NCI-H1048 (cell line): ENCODE measurements at places on chromosomes 16 and 17.

DNA sequence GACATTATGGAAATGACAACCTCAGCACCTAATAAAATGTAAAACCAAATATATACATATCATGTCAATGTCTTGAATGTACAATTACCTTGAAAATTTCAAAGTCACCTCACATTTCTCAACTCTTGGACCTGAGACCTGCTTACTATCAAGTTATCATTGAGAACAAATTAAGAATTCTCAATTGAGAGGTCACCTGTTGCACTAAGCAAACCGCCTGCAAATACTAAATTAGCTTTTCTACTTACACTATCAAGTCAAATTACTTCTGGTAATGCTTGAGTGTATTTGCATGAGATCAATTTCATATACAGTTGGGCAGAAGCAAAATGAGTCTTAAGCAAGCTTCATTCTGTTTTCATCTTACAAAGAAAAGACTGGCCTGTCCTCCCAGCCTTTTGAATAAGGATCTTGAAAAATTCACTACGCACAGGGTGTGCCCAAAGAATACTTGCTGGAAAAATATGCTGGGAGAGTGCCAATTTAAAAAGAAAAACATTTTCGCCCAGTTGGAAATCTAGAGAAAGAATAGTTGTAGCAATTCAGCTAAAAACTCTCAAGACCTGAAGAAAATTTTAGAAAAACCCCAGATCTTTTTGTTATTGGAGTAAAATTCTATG lies 35.7 kb downstream of the KANSL1 start:
- DNase-seq = no peak

- no peak for DNase-seq
Observed at GRCh38 chr17:76027159-76027839, at the start of gene EVPL. Gene EVPL, minus strand, starts transcription at chr17:76027306. Its CDS starts 108 bp downstream, at chr17:76027198.

- DNase-seq = no peak
Observed at GRCh38 chr17:27461192-27461859, 5.1 kb downstream of the KSR1 start.

- no peak for DNase-seq
Observed at GRCh38 chr16:12320298-12320706, 343.8 kb downstream of the SNX29 start.

- DNase-seq = no peak
Observed at GRCh38 chr16:52308051-52308450, 238.9 kb downstream of the TOX3 start.

DNA sequence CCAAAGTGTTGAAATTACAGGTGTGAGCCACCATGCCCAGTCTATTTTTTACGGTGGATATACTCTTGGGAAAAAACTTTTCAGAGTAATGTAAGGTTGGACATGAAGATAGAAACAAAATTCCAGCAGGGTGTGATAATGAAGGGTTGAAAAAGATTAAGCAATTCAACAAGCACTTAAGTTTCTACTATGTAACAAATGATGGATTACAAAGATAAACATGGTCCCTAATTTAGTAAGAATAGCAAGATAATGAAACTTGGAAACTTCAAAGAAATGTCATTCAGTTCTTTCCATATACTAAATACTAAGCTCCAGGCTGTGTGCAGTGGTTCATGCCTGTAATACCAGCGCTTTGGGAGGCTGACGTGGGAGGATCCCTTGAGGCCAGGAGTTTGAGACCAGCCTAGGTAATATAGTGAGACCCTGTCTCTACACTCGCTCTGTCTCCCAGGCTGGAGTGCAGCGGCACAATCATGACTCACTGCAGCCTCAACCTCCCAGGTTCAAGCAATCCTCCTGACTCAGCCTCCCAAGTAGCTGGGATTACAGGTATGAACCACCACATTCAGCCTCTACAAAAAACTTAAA lies 31.0 kb downstream of the PSMD12 start:
- DNase-seq = no peak

GRCh38 chr17:20257798-20258197 lies 209.5 kb downstream of the LGALS9B start:
- no peak for DNase-seq

DNA sequence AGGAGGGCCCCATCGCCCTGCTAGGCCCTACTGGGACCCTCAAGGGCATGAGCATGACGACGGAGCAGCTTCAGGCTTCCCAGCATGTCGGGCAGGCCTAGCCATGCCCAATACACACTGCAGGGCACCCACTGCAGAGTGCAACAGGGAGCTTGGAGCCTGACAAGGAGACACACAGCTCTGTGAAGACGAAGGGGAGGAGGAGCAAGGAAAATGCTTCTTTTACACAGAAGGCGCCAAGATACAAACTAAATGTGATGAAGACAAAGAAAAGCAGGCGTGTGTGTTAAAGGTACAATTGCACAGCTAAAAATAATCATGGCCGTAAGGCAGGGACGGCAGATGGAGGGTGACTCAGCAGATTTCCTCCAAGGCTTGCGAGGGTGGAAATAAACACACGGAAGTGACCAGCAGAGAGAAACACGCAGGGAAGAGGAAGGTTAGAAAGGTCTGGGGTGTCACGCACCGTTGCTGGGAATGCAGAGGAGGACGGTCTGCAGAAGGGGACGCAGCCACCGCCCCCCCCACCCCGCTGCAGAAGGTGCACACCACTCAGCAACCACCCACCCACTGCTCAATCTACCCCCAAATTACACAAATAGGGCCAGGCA lies 108.5 kb downstream of the ZNF778 start:
- no peak for DNase-seq

DNA sequence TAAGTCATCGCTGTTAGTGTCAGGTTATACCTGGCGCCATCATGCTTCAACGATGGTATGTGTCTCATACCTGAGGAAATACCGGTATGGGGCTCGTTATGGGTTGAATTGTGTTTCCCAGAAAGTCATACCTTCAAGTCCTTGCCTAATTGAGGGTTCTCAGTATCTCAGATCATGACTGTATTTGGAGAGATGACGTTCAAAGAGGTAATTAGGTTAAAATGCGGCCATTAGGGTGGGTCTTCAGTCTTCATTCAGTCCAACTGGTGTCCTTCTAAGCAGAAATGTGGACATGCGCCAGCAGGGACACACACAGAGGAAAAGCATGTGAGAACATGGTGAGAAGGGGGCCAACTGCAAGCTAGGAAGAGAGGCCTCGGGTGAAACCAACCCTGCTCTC lies 37.5 kb upstream of the XYLT1 start:
- DNase-seq = no peak

- no peak for DNase-seq
Observed at GRCh38 chr16:62940569-62940968, 904.3 kb upstream of the CDH8 start.

DNA sequence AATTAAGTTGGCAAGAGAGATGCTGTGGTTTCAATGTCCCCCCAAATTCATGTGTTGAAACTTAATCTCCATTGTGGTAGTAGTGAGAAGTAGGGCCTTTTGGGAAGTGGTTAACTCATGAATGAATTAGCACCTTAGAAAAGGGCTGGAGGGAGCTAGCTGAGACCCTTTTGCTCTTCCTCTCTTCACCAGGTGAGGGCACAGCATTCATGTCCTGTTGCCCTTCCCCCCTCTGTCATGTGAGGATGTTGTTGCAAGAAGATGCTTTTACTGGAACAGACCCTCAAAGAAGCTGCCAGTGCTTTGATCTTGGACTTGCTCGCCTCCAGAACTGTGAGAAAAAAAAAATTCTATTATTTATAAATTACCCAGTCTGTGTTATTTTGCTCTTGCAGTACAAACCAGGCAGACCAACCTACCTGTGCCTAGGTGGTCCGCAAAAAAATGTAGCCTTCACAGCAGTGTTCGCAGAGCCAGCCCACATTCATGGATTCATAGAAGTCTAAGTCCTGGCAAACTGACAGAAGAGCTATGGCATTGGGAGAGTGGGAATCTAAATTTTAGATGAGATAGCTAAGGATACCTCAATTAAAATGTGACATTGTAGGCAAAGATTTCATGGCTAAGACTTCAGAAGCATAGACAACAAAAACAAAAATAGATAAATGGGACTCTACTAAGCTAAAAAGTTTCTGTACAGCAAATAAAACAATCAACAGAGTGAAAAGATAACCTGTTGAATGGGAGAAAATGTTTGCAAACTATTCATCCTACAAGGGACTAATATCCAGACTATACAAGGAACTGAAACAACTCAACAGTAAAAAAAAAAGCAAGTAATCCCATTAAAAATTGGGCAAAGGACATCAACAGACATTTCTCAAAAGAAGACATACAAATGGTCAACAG lies 32.0 kb upstream of the ABCA5 start:
- no peak for DNase-seq

DNA sequence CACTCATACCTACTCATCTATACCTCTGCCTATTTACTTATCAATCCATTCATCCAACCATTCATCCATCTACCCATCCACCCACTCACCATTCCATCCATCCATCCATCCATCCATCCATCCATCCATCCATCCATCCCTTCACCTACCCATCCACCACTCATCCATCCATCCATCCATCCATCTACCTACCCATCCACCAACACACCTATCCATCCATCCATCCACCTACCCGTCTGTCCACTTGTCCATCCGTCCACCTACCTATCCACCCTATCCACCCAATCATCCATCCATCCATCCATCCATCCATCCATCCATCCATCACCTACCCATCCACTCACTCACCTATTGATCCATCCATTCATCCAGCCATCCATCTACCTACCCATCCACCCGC lies 235.7 kb downstream of the GSG1L start:
- no peak for DNase-seq

DNA sequence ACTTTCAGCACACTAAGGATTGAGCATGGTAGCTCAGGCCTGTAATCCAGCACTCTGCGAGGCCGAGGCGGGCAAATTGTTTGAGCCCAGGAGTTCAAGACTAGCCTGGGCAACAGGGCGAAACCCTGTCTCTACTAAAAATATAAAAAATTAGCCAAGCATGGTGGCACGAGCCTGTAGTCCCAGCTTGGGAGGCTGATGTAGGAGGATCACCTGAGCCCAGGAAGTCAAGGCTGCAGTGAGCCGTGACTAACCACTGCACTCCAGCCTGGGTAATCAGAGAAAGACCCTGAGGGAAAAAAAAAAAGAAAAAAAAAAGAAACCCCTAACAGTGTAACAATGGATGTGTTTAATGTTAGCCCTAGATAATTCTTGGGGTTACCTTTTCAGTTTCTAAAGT lies 24.0 kb downstream of the PARN start:
- no peak for DNase-seq
